ENCODE measurements at places on chromosomes 16 and 17. TPM values are rescaled to one million over a fixed set of nuclear protein-coding genes. Genes with fewer than 3 reads are reported as not detected.

Gene ZNF267
- total RNA-seq: 14.9 TPM

Gene CETP
- total RNA-seq: not detected

Gene DRC3
- 1.1 TPM for total RNA-seq

Gene FOXC2
- total RNA-seq: 0.22 TPM

Gene RAB40C
- 34.9 TPM for total RNA-seq

Gene SBK1
- 1.0 TPM for total RNA-seq

Gene SNAI3
- total RNA-seq: 0.40 TPM

Gene KRT9
- not detected for total RNA-seq

Gene NPIPB6
- 0.42 TPM for total RNA-seq

Gene OTOA
- not detected for total RNA-seq

Gene TBC1D26
- not detected for total RNA-seq

Gene KSR1
- total RNA-seq: 13.9 TPM

Gene PMP22
- 40.4 TPM for total RNA-seq

Gene ENPP7
- not detected for total RNA-seq

Gene PRR29
- total RNA-seq: not detected

All from colonic mucosa (tissue), 4 donors.